ENCODE measurements at places on chromosomes 5 and 9.

DNA sequence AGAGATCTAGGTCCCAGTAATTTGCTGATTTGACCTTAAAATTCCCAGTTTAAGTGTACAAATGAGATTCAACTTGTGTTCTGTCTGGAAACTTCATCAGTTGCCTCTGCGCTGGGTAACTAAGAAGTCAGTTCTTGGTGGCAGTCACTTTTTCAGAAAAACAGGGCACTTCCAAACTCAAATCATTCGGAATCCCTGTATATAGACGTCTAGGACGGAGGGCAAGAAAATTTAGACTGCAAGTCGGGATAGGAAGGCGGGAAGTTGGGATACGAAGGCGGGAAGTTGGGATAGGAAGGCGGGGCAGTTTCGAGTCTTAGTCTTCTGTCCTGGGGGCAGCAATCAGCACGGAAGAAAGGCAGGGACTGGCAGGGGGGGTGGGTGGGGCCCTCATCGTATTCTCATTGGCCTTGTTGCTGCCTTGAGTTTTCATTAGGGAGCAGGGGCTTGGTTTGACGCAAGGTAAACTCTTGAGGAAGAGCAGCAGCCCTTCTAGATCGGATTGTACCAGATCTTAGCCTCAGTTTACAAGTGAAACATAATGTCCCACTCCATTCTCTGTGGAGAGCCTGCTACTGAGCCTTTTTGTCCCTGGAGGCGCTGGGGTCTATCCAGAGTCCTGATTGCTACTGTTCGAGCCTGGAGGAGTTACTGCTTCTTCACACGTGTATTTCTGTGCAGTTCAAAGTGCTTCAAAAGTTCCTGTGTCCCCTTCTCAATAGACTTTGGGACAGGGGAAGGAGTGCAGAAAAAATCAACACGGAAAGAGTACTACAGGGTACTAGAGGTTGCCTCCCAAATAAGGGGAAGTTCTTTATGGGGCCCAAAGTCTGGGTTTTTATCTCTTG, 2.7 kb upstream of the PURA start:
- no peak for DNase-seq

DNA sequence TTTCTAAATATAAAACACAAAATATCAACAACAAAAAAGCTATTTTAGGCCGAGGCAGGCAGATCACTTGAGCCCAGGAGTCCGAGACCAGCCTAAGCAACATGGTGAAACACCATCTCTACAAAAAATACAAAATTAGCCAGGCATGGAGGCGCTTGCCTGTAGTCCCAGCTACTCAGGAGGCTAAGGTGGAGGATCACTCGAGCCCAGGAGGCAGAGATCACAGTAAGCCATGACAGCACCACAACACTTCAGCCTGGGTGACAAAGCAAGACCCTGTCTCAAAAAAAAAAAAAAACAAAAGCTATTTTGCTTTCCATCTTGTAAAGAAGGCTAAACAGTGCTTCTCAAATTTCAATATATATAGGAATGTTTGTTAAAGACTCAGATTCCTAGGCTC, 11.3 kb downstream of the C5orf15 start:
- DNase-seq: no peak

GRCh38 chr5:178338750-178339144, 106.1 kb upstream of the PHYKPL start:
- DNase-seq: no peak

DNA sequence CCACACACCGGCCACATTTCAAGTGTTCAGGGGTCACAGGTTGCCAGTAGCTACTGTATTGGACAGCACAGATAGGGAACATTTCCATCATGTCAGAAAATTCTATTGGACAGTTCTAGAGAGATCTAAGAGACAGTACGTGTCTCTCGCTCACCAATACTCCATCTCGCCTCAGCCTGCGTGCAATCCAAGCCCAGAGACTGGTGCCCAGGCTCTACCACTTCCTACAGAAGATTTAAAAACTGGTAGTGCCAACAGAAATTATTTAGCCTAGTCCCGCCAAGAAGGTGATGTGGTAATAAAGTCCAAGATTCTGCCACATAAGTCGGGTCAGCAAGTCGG, 390 bp upstream of the SNX2 start:
- DNase-seq: no peak

GRCh38 chr5:1243487-1244130, 18.4 kb downstream of the SLC6A18 start:
- DNase-seq: no peak

DNA sequence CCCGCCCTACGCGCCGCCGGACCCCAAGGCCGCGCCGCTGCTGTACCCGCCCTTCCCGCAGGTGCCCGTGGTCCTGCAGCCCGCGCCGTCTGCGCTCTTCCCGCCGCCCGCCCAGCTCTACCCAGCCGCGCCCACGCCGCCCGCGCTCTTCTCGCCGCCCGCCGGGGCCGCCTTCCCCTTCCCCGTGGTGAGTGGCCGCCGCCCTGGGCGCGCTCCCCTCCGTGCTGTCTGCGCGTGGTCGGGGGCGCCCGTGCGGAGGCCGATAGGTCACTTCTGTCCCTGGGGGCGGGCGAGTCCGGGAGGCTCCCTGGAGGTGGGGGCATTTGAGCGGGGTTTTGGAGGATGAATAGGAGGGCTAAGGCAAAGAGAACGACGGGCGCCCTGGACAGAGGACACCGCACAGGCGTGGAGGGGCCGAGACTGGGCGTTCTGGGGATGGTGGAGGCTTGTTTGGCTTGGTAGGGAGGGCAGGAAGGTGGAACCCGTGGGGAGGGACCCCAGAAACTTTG, 9.6 kb downstream of the PRRT1B start:
- DNase-seq: no peak

DNA sequence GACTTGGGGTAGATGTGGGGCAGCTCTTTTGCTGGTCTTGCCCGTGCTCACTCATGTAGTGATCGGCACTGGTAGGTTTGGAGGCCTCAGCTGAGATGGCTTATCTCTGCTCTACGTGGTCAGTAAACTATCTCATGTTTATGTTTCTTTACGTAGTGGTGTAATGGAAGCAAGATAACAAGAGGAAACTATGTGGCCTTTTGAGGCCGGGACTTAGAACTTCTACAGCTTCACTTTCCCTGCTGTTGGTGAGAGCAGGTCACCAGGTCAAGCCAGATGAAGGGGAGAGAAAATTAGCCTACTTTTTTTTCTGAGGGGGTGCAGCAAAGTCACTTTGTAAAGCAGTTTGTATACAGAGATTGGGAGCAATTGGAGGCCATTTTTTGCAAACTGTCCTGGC, 8.5 kb downstream of the FOCAD start:
- peak; percentile 59 for DNase-seq

DNA sequence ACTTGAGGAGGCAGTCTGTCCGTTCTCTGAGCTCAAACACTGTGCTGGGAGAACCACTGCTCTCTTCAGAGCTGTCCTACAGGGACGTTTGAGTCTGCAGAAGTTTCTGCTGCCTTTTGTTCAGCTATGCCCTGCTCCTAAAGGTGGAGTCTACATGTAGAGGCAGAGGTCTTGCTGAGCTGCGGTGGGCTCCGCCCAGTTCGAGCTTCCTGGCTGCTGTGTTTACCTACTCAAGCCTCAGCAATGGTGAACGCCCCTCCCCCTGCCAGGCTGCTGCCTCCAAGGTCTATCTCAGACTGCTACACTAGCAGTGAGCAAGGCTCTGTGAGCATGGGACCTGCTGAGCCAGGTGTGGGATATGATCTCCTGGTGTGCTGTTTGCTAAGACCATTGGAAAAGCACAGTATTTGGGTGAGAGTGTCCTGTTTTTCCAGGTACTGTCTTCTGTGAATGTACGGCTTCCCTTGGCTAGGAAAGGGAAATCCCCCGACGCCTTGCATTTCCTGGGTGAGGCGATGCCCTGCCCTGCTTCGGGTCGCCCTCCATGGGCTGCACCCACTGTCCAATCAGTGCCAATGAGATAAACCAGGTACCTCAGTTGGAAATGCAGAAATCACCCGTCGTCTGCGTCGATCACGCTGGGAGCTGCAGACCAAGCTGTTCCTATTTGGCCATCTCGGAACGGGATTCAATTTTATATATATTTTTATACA, 58.5 kb downstream of the CNTRL start:
- no peak for DNase-seq

Measured in mesenchymal stem cell (in vitro differentiated cells and primary cell).